ENCODE measurements at places on chromosomes 13 and 19.

- no peak for DNase-seq
Observed at GRCh38 chr19:16309643-16310042, 15.0 kb upstream of the KLF2 start.

- no peak for DNase-seq
Observed at GRCh38 chr13:67977066-67977465, 746.9 kb upstream of the PCDH9 start.

DNA sequence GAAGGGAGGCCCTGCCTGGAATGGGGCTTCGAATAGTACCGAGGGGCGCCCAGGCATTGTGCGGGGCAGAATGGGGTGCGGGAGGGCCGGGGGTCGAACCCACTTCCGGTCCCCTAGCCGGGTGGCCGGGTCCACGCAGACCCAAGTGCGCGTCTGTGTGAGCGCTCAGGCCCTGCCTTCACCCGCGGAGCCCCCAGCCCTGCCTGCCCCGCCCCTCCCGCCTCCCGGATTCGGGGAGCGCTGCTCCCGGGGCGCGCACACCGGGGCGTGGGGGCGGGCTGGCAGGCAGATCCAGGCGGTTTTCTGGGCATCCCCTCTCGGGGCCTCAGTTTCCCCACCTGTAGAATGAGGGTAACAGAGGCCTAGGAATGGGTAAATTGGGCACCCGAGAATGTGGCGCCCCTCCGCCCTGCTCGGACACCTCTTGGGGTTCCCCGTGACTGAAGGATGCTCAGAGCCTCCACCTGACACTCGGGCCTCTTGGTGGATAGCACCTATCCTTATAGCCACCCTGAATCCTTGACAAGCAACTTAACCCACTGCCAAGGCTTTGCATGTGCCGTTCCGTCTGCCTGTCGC lies 682 bp downstream of the PIK3R2 start:
- DNase-seq: no peak

DNA sequence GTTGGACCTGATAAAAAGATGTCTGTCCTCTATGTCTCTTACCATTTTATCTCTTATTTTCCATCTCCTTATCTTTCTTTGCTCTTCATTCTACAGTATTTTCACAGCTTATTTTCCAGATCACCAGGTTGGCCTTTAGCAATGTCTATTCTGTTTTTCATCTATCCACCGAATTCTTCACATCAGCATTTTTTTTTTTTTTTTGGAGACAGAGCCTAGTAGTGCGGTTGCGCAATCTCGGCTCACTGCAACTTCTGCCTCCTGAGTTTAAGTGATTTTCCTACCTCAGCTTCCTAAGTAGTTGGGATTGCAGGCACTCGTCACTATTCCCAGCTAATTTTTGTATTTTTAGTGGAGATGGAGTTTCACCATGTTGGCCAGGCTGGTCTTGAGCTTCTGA lies 49.0 kb downstream of the DNAJC15 start:
- DNase-seq: no peak
